Right lobe of liver (tissue), 6 donors: ENCODE measurements at places on chromosomes 4 and X. TPM values are rescaled to one million over a fixed set of nuclear protein-coding genes. Genes with fewer than 3 reads are reported as not detected.

GRCh38 chrX:22268706-22269105 lies 4.0 kb upstream of the CBLL2 start:
- no peaks in the 10 kb centered on the region for H3K36me3 ChIP-seq
- no peak overlapping the region for H3K4me3 ChIP-seq
- H3K27ac ChIP-seq = no peak overlapping the region
- H3K27me3 ChIP-seq = no peaks in the 10 kb centered on the region

- no peak overlapping the region for H3K27ac ChIP-seq
- H3K4me1 ChIP-seq = no peaks in the 10 kb centered on the region
- no peaks in the 10 kb centered on the region for H3K27me3 ChIP-seq
Observed at GRCh38 chr4:57774681-57775080, 664.5 kb upstream of the IGFBP7 start.

Gene SLIT2
- total RNA-seq = 1.1 TPM

GRCh38 chr4:175540732-175541131 lies 271.3 kb downstream of the GPM6A start:
- peak overlapping the region; percentile 84 for H3K27ac ChIP-seq
- no peak overlapping the region for H3K4me3 ChIP-seq
- no peaks in the 10 kb centered on the region for H3K4me1 ChIP-seq
- DNase-seq = peak; percentile 85
- no peaks in the 10 kb centered on the region for H3K36me3 ChIP-seq
- no peaks in the 10 kb centered on the region for H3K27me3 ChIP-seq

Gene MAMLD1
- 0.99 TPM for total RNA-seq

DNA sequence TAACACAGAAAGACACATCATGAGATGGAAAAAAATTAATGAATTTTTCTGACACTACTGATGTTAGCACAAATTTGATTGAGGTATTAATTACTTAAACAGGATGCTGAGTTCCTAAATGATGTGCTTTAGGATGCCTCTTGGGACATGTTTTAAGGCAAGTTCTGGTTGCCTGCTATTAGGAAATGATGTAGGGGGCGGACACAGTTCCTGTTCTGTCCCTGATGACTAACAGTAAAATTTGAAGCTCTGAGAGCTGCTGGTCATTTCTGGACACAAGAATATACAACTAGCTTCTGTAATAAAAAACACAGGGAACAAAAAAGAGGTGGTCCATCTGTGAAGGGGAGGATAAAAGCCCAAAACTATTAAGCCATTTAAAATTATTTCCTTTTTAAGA lies 163.2 kb upstream of the ETNPPL start:
- DNase-seq = no peak
- H3K4me3 ChIP-seq = no peak overlapping the region
- no peaks in the 10 kb centered on the region for H3K4me1 ChIP-seq

- H3K27ac ChIP-seq = no peak overlapping the region
- no peaks in the 10 kb centered on the region for H3K27me3 ChIP-seq
- no peaks in the 10 kb centered on the region for H3K36me3 ChIP-seq
- no peaks in the 10 kb centered on the region for H3K4me1 ChIP-seq
- DNase-seq = no peak
Observed at GRCh38 chrX:120145295-120145925, 13.0 kb upstream of the RHOXF2 start.

GRCh38 chrX:97504431-97504830 lies 620.7 kb downstream of the RPA4 start:
- H3K36me3 ChIP-seq = no peaks in the 10 kb centered on the region
- no peak for DNase-seq
- no peak overlapping the region for H3K27ac ChIP-seq
- no peaks in the 10 kb centered on the region for H3K4me1 ChIP-seq

DNA sequence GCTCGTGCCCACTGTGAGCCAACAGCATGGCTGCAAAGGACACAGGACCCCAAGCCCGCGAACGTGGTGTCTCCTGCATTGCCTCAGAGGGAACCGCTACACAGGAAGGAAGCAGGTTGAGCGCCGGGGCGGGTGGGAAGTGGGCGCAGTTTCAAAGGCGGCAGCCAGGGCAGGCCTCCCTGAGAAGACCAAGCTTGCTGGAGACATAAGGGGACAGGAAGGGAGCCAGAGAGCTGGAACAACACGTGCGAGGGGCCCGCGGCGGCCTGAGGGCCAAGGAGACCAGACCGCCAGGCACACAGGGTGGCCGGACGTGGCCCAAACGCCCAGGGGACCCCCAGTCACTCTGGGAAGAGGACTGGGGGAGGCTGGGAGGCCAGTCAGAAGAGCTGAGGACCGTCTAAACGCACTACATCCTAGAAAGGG lies 32.0 kb downstream of the CTBP1 start:
- H3K36me3 ChIP-seq = no peaks in the 10 kb centered on the region
- H3K4me1 ChIP-seq = no peaks in the 10 kb centered on the region
- DNase-seq = no peak
- H3K27me3 ChIP-seq = no peaks in the 10 kb centered on the region
- no peak overlapping the region for H3K4me3 ChIP-seq

DNA sequence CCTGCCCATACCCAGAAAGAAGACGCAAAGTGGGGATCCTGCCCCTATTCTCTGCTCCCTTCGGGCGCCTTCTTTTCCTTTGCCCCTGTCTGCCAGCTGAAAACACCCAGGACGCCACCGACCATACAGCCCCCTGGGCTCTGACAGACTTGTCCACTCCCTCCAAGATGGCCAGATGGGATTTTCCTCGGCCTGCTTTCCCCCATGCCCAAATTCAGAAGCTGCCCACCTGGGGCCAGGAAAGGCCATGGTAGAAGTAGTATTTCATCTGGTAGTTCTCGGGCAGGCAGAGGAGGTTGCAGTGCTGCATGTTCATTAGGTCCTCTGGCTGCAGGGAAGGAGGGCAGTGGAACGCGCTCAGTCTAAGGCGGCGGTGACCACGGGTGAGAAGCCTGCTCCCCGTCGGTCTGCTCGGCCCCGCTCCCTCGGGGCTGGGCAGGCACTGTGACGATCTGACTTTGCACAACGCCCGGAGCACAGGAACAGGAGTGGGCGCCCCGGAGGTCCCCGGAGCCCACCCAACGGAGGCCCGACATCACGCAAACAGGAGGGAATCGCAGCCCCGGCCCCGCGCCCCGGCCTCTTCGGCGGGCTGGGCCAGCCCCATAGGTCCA lies 582 bp downstream of the NAA10 start:
- H3K27me3 ChIP-seq = no peaks in the 10 kb centered on the region
- peaks cover 13% of the 10 kb centered on the region for H3K4me1 ChIP-seq
- H3K4me3 ChIP-seq = peak overlapping the region; percentile 97
- H3K36me3 ChIP-seq = no peaks in the 10 kb centered on the region
- H3K27ac ChIP-seq = peak overlapping the region; percentile 43

- no peaks in the 10 kb centered on the region for H3K36me3 ChIP-seq
- H3K27ac ChIP-seq = no peak within 1 kb of the TSS
- H3K4me1 ChIP-seq = peaks cover 30% of the 10 kb centered on the region
- H3K4me3 ChIP-seq = peak within 1 kb of the TSS; percentile 53
Observed at GRCh38 chr4:13543839-13544605, at the start of gene NKX3-2. Gene NKX3-2 (minus strand): TSS chr4:13544508. CDS start chr4:13544414, 94 bp downstream.

DNA sequence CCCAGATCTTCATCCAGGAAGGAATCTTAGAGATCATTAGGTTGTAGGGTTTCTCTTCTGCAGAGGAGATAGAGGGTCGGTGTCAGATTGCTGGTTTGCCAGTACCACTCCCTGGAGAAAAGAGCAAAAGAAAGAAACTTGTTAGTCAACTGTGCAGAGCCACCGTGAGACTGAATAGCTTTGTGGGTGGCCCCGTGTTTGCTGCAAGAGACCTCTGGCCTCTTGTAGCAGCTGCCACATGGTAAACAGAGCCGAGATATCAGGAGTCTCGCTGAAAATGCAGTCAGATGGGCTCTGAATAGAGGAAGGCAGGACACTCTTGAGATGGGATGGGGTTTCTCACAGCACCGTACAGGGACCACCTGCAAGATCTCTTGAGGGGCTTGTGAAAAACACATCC lies 149.7 kb downstream of the PTTG2 start:
- H3K36me3 ChIP-seq = no peaks in the 10 kb centered on the region
- H3K4me1 ChIP-seq = peaks cover 14% of the 10 kb centered on the region
- no peaks in the 10 kb centered on the region for H3K27me3 ChIP-seq
- no peak overlapping the region for H3K4me3 ChIP-seq
